ENCODE measurements at places on chromosomes 2 and 18. TPM values are rescaled to one million over a fixed set of nuclear protein-coding genes. Genes with fewer than 3 reads are reported as not detected.

DNA sequence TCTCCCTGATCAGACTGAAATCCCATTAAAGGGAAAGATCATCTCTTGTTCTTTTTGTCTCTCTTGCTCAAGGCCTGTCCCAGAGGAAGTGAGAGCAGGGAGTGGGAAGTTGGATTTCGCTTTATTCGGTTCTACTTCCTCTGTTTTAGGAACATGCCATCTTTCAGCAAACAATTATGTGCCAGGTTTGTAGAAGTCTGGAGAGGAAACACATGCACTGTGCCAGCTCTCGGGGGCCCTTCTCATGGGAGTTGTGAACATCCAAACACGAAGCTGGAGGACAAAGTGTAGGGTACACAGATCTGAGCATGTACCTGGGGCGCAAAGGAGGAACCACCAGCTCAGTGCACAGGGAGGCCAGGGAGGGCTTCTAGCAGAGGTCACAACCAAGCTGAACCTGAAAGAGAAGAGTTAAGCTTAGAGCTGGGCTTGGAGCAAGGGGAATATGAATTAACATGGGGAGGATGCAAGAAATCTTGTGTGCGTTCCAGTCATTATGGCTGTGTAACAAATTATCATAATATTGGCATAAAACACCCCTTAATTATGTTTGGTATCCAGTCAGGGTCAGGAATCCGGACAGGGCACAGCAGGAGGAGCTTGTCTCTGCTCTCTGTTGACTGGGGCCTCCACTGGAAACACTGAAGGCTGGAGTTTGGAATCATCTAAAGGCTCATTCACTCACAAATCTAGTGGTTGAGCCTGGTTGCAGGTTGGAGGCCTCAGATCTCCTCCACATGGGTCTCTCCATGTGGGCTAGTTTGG is 128.6 kb downstream of the ZFP36L2 start:
- peaks cover 2% of the 10 kb centered on the region for H3K36me3 ChIP-seq
- no peaks in the 10 kb centered on the region for H3K27me3 ChIP-seq
- no peak overlapping the region for H3K4me3 ChIP-seq
- H3K27ac ChIP-seq: peak overlapping the region; percentile 94
- H3K4me1 ChIP-seq: peaks cover 48% of the 10 kb centered on the region
- DNase-seq: no peak

GRCh38 chr2:941871-942270 is 8.8 kb upstream of the SNTG2 start:
- no peaks in the 10 kb centered on the region for H3K4me1 ChIP-seq
- no peak for DNase-seq
- no peak overlapping the region for H3K27ac ChIP-seq
- H3K27me3 ChIP-seq: peaks cover 21% of the 10 kb centered on the region
- no peak overlapping the region for H3K4me3 ChIP-seq
- peaks cover 2% of the 10 kb centered on the region for H3K36me3 ChIP-seq

DNA sequence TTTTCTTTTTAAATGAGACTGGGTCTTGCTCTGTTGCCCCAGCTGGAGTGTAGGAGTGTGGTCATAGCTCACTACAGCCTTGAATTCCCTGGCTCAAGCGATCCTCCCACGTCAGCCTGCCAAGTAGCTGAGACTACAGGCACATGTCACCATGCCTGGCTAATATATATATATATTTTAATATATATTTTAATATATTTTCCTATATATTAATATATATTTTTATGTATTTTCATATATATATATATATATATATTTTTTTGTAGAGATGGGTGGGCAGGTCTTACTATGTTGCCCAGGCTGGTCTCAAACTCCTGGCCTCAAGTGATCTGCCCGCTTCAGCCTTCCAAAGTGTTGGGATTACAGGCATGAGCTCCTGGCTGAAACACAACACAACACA is 144.5 kb upstream of the GATA6 start:
- no peaks in the 10 kb centered on the region for H3K36me3 ChIP-seq
- peaks cover 10% of the 10 kb centered on the region for H3K4me1 ChIP-seq
- H3K27me3 ChIP-seq: no peaks in the 10 kb centered on the region
- no peak for DNase-seq

DNA sequence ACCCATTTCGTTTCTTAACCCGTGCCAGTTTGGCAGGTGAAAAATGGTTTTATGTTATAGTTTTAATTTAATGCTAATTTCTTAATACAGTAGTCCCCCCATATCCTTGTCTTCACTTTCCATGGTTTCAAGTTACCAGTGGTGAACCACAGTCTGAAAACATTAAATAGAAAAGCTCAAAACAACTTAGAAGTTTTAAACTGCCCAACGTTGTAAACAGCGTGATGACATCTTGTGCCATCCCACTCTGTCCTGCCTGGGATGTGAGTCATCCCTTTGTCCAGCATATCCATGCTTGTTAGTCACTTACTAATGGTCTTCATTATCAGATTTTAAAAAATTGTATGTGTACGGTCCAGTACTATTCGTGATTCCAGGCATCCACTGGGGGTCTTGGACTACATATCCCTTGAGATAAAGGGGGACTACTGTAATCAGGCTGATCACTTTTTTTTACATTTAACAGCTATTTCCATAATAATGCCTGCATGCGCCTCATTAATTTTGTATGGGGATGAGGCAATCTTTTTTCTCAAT is 31.9 kb downstream of the SLC66A3 start:
- H3K36me3 ChIP-seq: peaks cover 15% of the 10 kb centered on the region
- H3K4me1 ChIP-seq: no peaks in the 10 kb centered on the region
- no peak overlapping the region for H3K4me3 ChIP-seq
- DNase-seq: no peak
- H3K27me3 ChIP-seq: no peaks in the 10 kb centered on the region
- no peak overlapping the region for H3K27ac ChIP-seq

- peaks cover 12% of the 10 kb centered on the region for H3K36me3 ChIP-seq
- H3K4me1 ChIP-seq: peaks cover 6% of the 10 kb centered on the region
- H3K4me3 ChIP-seq: no peak overlapping the region
- DNase-seq: peak; percentile 43
These were observed 50.6 kb downstream of the TRAF3IP1 start for GRCh38 chr2:238370823-238371372.

DNA sequence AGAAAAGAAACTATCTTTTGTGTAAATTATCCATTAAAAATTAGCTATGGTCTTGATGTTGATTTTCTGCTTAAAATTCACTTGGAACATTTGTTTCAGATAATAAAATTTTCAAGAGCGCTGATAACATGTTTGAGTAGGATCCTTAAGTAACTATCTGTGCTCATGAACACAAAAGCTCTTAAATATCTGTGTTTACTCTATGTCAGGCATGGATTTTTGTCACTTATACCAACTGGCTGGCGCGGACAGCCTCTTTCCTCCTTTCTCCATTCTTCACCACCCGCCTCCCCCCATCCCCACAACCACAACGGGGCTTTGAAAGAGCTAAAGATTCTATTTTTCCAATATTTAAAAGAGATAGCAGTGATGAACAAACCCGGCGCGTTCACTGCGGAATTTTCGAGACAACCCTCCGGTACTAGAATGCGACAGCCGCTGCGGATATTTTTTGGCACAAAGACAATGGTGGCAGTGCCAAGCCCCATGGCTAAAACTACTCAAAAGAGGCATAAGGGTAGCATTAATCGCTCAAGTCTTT is 181.5 kb downstream of the TCF4 start:
- no peaks in the 10 kb centered on the region for H3K27me3 ChIP-seq
- no peaks in the 10 kb centered on the region for H3K36me3 ChIP-seq
- no peak for DNase-seq
- H3K27ac ChIP-seq: no peak overlapping the region
- peaks cover 67% of the 10 kb centered on the region for H3K4me1 ChIP-seq
- no peak overlapping the region for H3K4me3 ChIP-seq

DNA sequence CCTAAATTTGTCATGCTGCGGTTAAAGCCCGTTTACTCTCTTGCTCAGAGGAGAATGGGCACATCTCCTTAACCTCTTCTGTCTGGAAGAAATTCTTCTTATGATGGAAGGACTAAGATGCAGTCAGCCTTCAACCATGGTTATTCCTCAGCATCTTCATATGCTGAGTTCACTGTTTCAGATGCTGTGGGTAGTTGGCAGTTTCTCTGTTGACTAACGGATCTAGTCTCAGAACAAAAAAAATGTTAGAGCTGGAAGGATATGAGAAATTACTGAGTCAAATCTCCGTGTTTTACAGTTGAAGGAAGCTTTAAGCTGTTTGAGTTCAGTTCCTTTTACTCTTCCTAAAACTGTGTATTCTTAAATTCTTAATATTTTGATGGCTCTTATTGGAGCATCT is 43.6 kb upstream of the PGAP1 start:
- H3K4me1 ChIP-seq: peaks cover 18% of the 10 kb centered on the region
- H3K27me3 ChIP-seq: no peaks in the 10 kb centered on the region
- H3K36me3 ChIP-seq: no peaks in the 10 kb centered on the region
- H3K4me3 ChIP-seq: no peak overlapping the region
- DNase-seq: no peak
- no peak overlapping the region for H3K27ac ChIP-seq

DNA sequence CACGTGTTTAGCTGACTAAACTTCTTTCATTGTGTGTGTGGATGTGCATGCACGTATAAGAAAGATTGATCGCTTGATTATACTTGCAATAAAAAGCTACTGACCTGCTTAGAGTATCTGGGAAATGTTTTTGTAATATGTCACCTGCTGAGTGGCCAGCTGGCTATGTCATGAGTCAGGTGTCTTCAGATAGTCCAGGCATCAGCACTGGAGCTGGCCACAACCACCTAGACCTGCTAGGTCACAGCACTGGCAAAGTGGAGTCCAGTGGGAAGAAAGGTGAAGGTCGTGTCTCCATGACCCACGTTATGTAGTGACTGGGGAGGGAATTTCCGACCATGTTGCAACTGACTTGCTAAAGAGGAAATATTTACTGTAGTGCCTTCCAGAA is 147.0 kb downstream of the ESCO1 start:
- H3K36me3 ChIP-seq: peaks cover 18% of the 10 kb centered on the region
- no peak overlapping the region for H3K4me3 ChIP-seq
- peaks cover 14% of the 10 kb centered on the region for H3K4me1 ChIP-seq

Gene CCDC74B
- total RNA-seq: 13.9 TPM

Gene CFAP65
- total RNA-seq: 0.93 TPM

Gene TACR1
- total RNA-seq: 0.16 TPM

Gene FOXD4L1
- 0.52 TPM for total RNA-seq

Data from neural crest cell (in vitro differentiated cells).